ENCODE measurements at places on chromosomes 5 and 9.

GRCh38 chr5:75711151-75711550, 6.1 kb downstream of the POC5 start:
- no peak for DNase-seq

- no peak for DNase-seq
Measured at GRCh38 chr5:32777733-32778132, 66.6 kb downstream of the NPR3 start.

DNA sequence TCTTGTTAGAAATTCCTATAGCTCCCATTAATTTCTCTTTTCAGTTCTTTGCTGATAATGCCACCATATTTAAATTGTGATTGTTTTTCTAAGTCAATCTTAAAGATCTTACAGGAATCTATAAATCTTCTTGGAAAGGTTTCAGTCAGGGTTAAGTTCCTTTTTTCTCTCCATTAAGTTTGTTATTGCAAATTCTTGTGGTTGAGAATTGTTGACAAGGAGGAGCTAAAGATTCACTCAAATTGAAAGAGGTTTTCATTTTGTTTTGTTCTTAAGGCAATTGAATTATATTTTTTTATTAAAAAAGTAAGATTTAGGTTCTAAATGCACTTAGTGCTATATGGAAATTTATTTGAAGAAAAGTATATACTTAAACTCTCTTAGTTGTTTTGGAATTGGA, 213.4 kb downstream of the PRR16 start:
- no peak for DNase-seq

GRCh38 chr9:110337727-110338126, at the start of gene TXNDC8:
TSS of gene TXNDC8 (minus strand) at chr9:110337863.
- DNase-seq, result no peak

DNA sequence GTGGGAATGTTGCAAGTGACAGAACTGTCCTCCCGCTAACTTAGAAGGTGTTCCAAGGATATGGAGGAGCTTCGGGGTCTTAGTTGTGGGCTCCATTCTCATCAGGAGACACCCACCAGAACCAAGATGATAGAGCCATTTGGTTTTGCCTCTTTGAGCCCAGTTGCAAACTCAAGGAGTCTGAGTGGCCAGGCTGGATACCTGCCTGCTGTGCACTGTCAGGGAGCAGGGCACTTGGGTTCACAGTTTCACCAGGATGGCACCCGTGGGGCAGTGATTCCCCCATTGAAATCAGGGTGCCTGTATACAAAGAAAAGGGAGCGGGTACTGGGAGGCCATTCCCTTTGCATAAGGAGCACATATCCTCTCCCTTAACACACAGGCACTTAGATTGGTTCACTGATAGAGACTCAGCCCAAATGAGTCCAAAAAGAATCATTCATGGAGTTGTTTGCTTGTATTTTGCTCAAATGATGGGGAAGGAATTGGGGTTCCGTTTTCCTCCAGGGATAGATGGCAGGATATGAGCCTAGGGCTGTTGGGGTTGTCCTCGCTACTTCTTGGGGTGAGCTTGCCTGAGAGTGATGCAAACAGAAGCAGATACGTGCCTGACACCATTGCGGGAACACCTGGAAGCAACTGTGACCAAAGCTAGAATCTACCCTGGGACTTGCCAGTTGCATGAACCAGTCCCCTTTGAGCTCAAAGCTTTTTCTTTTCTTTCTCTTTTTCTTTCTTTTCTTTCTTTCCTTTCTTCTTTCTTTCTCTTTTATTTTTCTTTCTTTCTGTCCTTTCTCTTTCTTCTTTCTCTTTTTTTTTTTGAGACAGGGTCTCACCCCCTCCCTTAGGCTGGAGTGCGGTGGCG, 1.3 kb upstream of the PRR7 start:
- no peak for DNase-seq

GRCh38 chr5:119367502-119368237, 11.9 kb downstream of the TNFAIP8 start:
- no peak for DNase-seq

DNA sequence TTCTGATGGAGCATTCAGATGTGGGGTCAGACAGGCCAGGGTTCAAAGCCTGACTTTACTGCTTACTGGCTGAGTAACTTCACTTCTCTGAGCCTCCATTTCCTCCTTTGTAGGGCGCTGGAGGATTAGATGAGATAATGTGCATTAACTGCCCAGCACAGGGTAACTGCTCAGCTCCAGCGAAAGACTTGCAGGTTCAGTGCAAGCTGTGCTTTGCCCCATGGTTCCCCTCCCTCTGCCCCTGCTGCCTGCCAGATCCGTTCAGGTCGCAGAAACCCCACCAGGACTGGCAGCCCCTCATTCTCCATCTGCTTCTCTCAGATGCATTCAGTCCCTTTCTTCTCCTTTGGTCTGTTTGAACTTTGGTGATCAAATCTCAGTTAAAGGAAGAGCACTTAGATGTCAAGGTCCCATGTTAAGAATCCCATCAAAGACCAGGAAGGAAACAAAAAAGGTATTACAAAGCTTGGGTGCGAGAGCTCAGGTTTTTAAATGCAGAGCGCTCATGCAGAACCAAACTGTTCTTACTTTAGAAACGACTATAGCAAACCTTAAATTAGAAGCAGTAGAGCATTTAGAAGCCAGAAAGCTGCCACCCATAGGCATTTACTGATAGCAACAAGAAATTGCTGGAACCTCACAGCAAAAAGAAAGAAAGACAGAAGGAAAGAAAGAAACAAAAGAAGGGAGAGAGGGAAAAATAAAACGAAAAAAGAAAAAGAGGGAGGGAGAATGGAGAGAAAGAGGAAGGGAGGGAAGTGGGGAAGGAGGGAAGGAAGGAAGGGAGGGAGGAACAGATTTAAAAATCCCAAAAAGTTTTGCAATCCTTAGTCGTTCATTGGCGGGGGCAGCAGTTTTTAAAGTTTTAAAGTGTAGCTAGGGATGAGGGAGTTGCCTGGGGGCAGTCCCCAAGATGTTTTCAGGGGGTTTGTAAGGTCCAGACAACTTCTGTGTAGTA, 23.5 kb downstream of the AFAP1L1 start:
- DNase-seq, result no peak

Data from activated T-helper 1 cell treated with anti-CD3 and anti-CD28 coated beads, Interleukin-2, amount 50 U/mL, for 16 hours (primary cell).